ENCODE measurements at places on chromosomes 6 and 20. TPM values are rescaled to one million over a fixed set of nuclear protein-coding genes. Genes with fewer than 3 reads are reported as not detected.

DNA sequence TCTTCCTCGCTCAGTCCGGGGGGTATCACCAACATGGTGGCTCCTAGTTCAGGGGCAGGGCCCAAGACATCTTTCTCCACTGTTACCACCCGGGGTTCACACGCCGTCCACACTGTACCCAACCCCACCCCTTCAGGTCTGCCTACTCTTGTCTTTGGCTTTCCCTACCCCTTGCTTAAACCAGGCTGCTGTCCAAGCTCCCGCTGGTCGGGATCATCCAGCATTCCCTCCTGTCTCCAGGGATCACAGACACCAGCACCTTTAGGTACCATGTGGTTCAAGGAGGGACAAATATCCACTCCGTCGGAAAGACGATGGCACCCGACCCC, 395 bp downstream of the NELFE start:
- peaks cover 3% of the 10 kb centered on the region for H3K4me1 ChIP-seq
- H3K27me3 ChIP-seq: no peaks in the 10 kb centered on the region
- peaks cover 22% of the 10 kb centered on the region for H3K36me3 ChIP-seq
- H3K27ac ChIP-seq: peak overlapping the region; percentile 94
- no peak for DNase-seq

GRCh38 chr20:58869662-58870227, 17.2 kb downstream of the GNAS start:
- H3K4me3 ChIP-seq: no peak overlapping the region
- no peak overlapping the region for H3K27ac ChIP-seq
- peaks cover 6% of the 10 kb centered on the region for H3K27me3 ChIP-seq
- H3K36me3 ChIP-seq: no peaks in the 10 kb centered on the region
- no peak for DNase-seq

DNA sequence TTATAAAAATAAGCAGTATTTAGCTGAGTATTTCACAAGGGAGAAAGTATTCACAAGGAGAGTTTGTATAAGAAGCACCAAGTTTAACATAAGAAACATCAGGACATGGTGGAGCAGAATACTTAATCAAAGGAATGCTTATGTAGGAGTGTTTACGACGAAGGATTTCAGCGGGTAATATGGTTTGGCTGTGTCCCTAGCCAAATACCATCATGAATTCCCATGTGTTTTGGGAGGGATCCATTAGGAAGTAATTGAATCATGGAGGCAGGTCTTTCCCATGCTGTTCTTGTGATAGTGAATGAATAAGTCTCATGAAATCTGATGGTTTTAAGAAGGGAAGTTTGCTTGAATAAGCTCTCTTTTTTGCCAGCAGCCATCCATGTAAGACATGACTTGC, 1099.1 kb upstream of the ADGRB3 start:
- no peaks in the 10 kb centered on the region for H3K36me3 ChIP-seq
- no peak overlapping the region for H3K27ac ChIP-seq
- no peaks in the 10 kb centered on the region for H3K27me3 ChIP-seq
- no peaks in the 10 kb centered on the region for H3K4me1 ChIP-seq

DNA sequence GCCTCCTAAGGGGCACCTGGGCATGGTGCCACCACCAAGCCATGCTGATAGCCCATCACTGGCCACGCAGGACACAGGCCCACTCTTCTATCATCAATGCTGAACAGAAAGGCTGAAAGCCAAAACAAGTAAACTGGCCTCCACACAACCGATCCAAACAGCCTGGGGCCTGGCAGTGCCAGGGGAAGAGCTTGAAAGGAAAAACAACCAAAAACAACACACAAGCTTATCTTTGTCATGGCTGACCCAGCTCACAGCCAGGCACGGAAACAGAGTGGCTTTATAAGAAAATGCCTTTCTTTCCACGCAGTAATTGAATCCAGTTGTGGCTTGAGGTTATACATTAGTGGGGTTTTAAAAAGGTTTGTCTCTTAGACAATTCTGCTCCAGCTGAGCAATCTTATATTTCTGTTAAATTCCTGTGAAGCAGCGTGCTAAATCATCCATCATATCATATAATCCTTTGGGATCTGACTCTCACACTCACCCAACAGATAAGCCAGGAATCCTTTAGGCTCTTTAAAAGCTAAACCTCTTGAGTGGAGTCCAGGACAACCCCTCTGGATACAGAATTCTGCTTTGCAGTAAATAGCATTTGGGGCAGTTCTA, 65.4 kb upstream of the SLC22A16 start:
- no peaks in the 10 kb centered on the region for H3K27me3 ChIP-seq
- DNase-seq: peak; percentile 41
- H3K4me1 ChIP-seq: peaks cover 2% of the 10 kb centered on the region
- no peak overlapping the region for H3K4me3 ChIP-seq
- H3K27ac ChIP-seq: no peak overlapping the region
- H3K36me3 ChIP-seq: no peaks in the 10 kb centered on the region

DNA sequence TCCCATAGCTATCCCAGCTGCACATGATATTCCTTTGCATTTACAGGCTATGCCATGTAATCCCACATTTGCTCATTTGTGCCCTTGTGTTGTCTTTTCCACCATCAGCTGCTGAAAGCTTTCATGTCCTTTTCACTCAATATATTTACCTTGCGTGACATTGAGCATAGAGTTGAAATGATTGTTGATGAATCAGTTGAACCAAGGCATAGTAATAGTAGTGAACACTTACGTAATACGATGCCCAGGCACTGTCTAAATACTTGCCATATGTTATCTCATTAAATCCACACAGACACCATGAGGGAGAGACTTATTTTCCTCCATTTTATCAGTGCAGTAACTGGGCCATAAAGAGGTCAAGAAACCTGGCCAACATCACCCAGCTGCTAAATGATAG, 13.1 kb downstream of the RNF8 start:
- H3K4me1 ChIP-seq: no peaks in the 10 kb centered on the region
- H3K27me3 ChIP-seq: no peaks in the 10 kb centered on the region
- no peak for DNase-seq
- H3K4me3 ChIP-seq: no peak overlapping the region

DNA sequence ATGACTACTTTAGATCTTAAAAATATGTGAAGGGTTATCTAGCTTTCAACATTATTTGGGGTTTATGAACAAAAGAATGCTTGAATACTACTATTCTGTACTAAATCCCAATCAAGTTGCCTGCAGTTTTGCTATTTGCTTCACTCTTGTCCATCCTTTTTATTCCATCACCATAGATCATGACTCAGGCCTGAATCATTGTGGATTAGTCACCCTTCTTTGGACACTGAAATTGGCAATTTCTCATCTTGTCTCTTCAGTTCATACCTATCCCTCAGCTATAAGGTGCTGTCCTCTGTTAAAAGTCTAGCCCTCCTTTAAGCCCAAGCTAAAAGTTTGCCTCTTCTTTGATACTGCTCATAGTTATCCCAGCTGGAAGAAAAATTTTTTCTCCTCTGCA, 199.1 kb downstream of the CENPW start:
- no peaks in the 10 kb centered on the region for H3K4me1 ChIP-seq
- no peak overlapping the region for H3K4me3 ChIP-seq
- peak; percentile 67 for DNase-seq
- H3K27me3 ChIP-seq: no peaks in the 10 kb centered on the region
- H3K27ac ChIP-seq: no peak overlapping the region
- no peaks in the 10 kb centered on the region for H3K36me3 ChIP-seq

DNA sequence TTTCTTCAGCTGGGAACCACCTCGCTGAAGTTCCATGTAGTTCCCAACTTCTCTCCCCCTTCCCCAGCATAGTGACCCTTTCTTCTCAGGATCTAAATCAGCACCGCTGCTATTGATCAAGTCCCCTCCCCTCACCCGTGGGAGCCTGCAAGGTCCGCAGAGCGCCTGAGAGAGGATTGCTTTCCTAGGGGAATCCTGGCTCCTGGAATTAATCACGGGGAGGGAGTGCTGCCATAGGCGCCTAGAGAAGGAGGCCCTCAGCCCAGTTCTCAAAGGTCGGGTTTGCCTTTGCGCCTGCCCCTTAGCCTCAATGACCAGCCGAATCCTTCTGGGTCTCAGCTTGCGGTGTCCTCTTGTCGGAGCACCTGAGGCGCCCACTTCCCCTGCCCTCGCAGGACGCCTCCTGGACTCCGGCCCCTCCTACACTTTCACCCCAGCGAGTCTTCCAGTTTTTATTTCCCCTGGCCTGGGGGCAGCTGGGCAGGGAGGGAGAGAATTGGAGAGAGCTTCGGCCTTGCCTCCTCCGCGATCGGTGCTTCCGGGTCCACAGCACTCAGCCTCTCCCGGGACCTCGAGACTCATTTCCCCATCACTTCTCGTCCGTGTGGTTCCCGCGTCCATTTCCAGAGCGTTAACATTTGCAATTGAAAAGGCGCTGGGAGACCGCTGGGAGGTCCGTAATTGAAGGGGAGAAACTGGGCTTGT, 3.1 kb upstream of the NKX2-2 start:
- no peak for DNase-seq
- peaks cover 88% of the 10 kb centered on the region for H3K27me3 ChIP-seq
- H3K36me3 ChIP-seq: no peaks in the 10 kb centered on the region
- no peak overlapping the region for H3K27ac ChIP-seq

GRCh38 chr6:157732416-157733161, 90.5 kb upstream of the SNX9 start:
- H3K4me3 ChIP-seq: no peak overlapping the region
- H3K36me3 ChIP-seq: no peaks in the 10 kb centered on the region
- H3K27me3 ChIP-seq: peaks cover 2% of the 10 kb centered on the region
- H3K4me1 ChIP-seq: no peaks in the 10 kb centered on the region
- no peak overlapping the region for H3K27ac ChIP-seq
- DNase-seq: no peak

DNA sequence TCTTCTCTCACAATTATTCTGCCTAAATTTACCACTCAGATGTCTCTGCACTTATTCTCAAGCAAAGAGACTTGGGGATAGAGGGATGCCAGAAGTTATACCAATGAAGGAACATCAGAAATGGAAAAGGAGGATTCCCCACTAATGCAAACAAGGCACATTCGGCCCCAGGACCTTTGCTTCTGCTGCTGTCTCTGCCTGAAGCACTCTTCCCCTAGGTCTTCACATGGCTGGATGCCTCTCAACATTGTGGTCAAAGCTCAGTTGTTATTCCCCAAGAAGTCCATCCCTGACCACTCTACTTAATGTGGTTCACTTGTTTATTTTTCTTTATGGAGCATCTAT, 508.7 kb downstream of the DOK5 start:
- DNase-seq: no peak
- H3K4me1 ChIP-seq: no peaks in the 10 kb centered on the region
- no peaks in the 10 kb centered on the region for H3K36me3 ChIP-seq

The HLA-DQA2 gene
- not detected for total RNA-seq

The NHSL1 gene
- total RNA-seq: 10.6 TPM

The DNAH8 gene
- under 0.01 TPM for total RNA-seq

The TMEM170B gene
- 4.5 TPM for total RNA-seq

The CRYBG1 gene
- 2.1 TPM for total RNA-seq

The TREML1 gene
- not detected for total RNA-seq

All from fibroblast of lung (primary cell).